ENCODE measurements at places on chromosomes 16 and 17.

- DNase-seq = peak; percentile 57
Observed at GRCh38 chr16:2428051-2428783, 1.0 kb upstream of the CCNF start.

DNA sequence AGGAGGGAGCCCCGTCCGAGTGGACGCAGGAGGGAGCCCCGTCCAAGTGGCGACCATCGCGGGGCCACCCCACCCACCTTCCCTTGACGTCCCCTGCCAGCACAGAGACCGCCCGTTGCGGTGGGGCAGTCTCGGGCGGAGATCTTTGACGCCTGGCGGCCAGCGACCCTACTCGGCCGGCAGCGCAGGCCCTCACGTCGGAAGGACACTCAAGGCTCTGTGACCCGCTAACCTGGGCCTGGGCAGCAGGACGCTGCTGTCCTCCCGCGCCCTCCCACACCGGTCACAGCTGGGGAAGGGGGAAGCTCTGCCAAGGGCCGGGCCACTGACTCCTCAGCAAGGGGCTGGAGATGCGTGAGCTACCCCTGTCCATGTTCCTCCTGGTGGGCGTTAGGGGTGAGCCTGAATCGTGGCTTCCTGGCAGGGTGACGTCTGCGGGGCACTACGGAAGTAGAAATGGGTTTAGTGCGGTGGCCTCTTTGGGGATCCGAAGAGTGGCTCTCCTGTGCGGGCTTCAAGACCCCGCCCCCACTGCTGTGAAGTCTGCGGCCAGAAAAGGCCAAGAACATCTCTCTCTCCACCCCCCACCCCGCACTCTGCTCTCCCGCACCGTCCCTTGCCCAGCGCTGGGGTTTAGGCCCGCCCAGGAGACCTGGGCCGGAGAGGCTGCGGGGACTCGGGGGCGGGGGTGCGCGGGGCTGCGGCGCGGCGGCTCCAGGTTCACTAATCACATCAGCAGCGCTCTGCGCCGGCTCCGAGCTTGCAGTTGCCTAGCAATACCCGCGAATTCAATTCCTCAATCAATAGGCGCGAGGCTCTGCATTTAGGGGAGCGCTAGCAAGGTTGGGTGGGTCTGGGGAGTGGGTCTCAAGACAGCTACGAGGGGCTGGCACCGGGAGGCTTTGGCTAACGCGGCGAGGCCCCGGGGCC lies 5.8 kb downstream of the CBX8 start:
- no peak for DNase-seq

GRCh38 chr17:63993368-63993985 lies 4.7 kb upstream of the PRR29 start:
- no peak for DNase-seq

DNA sequence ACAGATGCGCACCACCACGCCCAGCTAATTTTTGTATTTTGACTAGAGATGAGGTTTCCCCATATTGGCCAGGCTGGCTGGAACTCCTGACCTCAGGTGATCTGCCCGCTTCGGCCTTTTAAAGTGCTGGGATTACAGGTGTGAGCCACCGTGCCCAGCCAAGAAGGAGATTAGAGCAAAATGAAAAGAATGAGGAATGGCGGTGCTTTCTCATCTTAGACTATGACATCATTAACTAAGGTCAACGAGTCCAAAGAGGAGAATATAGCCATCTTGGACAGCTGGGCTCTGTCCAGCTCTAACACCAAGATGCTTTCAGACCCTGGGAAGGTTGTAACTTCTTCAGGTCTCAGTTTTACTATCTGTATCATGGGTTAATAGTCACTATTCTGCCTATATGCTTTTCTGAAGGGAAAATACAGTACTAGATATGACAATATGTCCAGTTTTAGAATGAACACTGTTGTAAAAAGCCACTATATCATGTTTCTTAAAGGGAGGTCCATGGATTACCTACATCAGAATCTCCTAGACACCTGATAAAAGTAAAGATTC lies 76.7 kb downstream of the SLC39A11 start:
- DNase-seq = no peak

GRCh38 chr16:3474136-3474779 lies 21.0 kb downstream of the C16orf90 start:
- DNase-seq = no peak

DNA sequence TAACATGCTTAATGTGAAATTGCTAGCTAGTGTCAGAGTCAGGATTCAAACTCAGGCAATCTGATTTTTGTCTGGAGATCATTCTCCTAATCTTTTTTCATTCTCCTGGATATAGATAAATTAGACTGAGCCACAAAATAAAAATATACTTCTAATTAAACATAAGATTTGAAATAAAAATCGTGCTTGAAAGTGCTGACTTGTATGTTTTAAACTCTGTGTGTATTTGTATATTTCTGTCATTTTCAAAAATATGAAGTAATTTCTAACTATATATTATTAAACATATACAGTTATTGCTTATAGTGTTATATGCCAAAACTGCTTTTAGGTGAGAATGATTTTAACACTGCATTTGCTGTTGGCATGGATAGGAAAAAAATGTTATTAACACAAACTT lies 239.4 kb downstream of the KCNJ2 start:
- DNase-seq = no peak

DNA sequence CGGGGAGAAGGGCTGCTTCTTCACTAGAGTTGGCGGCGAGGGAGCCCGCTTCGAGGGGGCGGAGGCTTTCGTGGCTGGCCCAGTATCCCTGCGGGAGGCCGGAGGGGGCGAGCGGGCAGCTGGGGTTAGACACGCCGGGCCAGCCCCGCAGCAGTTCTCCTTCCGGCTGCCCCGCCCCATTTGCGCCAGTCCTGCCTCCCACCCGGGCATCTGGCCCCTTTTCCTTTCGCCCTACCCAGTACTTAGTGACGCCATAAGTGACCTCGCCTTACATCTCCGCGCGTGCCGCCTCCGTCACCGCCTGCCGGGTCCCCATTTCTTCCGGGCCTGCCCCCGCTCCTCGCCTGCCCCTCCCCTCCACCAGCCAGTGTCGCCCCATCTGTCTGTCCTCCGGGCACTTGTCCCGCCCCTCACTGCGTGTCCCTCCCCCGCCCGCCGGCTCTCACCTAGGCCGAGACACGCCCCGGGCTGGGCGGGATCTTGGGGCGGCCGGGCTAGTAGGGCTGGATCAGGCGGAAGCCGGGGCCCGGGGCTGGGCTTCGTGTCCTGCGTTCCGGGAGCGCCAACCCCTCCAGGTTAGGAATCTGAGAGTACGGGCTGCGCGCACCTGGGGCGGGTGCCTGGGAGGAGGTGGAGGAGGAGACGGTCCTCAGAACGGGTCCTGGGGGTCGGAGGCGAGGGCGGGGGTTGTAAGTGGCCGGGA lies 14.3 kb downstream of the SPATA32 start:
- peak; percentile 100 for DNase-seq

DNA sequence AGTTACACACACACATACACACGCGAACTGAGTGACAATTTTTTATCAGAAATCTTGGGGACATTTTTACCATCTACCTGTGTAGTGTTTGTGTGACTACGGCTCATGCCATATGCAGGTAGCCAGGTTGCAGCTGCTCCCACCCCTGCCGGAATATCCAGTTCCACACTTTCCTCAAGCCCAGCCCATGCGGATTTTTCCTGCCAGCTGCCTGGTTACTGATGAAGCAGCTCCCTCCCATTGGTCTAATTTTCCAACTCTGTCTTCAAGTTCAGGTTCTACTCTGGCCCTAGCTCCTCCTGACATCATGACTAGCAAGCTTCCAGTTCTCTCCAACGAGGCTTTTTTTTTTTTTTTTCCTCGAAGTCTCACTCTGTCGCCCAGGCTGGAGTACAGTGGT lies 4.8 kb downstream of the GSG1L2 start:
- DNase-seq = no peak

- DNase-seq = no peak
Observed at GRCh38 chr17:14019186-14019956, 49.9 kb upstream of the COX10 start.

GRCh38 chr16:22670551-22671041 lies 143.4 kb upstream of the HS3ST2 start:
- DNase-seq = peak; percentile 61

DNA sequence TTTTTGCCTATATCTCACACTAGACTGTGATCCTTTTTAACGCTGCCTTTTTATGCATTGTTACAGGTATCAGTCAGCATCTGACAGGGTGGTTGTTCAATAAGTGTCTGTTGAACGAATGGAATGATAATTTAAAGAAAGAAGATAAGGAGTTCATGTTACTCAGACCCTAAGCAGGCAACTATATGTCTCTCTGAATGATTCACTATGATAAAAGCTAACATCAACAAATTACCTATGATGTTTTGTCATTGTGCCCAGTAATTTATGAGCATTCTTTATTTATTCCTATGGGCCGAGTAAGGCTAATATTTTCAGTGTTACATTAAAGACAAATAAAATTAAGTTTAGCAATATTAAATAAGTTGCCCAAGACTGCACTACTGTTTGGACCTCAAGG lies 435.0 kb upstream of the KIF2B start:
- DNase-seq = no peak

DNA sequence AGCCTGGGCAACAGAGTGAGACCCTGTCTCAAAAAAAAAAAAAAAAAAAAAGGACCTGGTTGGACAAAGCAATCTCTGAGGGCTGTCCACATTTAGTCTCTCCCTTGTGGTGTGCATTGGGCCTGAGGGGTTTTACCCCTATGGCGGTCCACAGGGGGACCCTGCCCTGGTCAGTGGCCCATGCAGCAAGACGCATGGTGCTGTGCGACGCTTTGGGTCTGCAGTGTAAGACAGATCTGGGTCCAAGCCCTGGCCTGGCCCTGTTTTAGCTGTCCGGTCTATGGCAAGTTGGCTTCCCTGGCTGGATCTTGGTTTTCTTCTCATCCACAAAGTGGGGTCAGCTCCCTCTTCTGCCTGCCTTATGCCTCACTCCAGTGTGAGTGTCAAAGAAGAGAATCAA lies 123.2 kb upstream of the NLRP1 start:
- DNase-seq = no peak

DNA sequence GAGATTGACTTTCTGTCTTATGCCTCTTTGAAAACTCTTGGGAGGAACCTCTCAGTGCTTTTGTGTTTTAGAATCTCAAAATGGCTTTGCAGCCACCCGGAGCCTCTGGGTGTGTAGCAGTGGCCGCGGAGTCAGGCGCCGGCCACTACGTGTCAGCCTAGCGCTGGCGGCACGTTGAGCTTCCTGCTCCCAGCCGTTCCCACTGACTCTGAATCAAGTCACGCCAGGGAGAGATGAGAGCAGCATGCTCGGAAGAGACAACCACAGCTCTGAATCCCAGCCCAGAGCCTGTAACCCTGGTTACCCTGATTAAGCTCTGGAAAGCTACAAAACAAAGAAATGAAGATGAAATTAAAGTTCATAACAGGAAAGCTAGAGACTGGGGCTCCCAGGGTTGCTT lies 97.4 kb upstream of the CACNG5 start:
- DNase-seq = no peak

DNA sequence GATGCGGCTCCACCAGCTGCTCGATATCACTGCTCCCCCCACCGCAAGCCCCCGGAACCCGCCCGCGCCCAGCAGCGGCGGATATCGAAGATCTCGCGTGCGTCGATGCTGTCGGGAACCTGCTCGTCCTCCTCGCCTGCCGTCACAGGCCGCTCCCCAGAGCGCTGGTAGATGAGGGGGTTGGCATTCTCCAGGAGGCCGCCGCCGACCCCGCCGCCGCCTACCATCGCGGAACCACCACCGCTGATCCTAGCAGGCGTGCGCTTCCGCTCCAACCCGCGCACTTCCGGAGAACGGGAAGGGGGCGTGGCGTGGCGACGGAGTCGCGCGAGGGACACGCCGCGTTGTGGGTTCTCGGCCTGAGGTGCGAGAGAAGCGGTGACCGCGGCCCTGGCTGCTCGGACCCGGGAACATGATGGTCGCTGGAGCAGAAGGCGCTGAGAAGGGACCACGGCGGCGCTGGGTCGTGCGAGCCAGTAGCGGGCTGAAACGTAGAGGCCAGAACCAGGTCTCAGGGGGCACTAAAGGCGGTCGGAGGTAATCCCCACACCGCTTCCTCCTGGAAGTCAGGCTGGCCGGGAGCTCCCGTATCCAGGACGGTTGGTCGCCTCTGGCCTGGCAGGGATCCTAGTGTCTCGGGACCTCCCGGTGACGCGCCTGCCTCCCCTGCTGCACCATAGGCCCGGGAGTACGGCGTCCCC lies at the start of gene CIAO2B:
Gene CIAO2B (minus strand): TSS at position 265 of the 701 bp plus-strand sequence. CDS start 38 bp downstream, at position 227.
- DNase-seq = peak; percentile 94

- no peak for DNase-seq
Observed at GRCh38 chr17:15007147-15007553, 258.0 kb downstream of the PMP22 start.

DNA sequence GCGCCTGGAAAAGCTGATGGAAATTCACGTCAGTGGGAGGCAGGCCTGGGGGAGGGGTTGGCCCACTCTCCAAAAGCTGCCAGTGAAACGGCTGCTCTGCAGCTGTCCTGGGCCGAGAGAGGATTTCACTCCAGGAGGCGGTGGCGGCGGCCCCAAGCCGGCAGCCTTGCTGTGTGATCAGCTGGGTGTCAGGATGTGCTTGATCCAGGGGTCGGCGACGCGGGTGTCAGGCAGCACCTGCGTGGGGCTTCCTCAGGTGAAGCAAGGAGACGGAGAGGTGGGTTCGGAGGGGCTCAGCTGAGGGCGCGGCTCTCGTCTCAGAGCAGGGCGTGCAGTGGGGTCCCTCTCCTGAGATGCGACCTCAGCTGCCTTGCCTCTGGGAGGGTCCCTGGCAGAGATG lies 7.0 kb downstream of the CBFA2T3 start:
- no peak for DNase-seq

DNA sequence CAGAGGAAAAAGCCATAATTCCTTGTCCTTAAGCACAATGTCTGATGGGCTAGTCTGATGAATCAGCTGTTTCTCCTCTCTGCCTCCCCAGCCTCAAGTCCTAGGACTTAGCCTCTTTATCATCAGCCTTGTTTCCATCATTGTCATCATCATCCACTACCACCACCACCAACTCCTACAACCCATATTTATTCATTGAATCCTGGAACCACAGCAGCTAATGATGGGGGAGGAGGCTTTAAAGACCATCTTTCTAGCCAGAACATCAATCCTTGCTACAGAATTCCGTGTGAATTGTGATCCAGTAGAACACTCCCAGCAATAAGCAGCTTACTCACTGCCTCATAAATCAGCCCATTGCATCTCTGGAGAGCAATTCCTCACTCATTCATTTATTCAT lies 97.6 kb upstream of the TMEM132E start:
- no peak for DNase-seq

GRCh38 chr17:41518031-41518430 lies 659 bp downstream of the KRT15 start:
- no peak for DNase-seq

- DNase-seq = no peak
Observed at GRCh38 chr17:49680314-49680713, 2.4 kb upstream of the SPOP start.

- no peak for DNase-seq
Observed at GRCh38 chr17:69744512-69745070, 330.1 kb downstream of the MAP2K6 start.

- no peak for DNase-seq
Observed at GRCh38 chr16:87582216-87582965, 19.9 kb upstream of the JPH3 start.

DNA sequence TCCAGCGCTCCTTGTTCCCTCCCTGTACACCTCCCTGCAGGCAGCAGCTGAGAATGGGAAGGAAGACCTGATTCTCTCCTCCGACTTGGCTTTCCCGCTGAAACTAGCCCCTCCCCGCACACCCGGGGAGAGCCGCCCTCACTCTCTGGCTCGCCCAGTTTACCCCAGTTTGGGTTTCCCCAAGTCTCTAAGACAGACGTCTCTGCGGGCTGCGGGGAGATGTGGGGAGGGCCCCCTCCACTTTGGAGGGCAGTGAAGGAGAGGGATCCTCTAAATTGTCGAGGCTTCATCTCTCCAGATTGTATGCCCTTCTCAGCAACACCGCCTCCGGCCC lies 797 bp downstream of the GRB7 start:
- peak; percentile 80 for DNase-seq

- no peak for DNase-seq
Observed at GRCh38 chr17:82810644-82811430, 29.0 kb downstream of the ZNF750 start.

Data from GM13977 (cell line).